ENCODE measurements at places on chromosomes 1 and 21.

- DNase-seq = no peak
- H3K4me3 ChIP-seq = no peak overlapping the region
- no peaks in the 10 kb centered on the region for H3K4me1 ChIP-seq
- H3K36me3 ChIP-seq = no peaks in the 10 kb centered on the region
These were observed 98.0 kb upstream of the RALGPS2 start for GRCh38 chr1:178627037-178627436.

DNA sequence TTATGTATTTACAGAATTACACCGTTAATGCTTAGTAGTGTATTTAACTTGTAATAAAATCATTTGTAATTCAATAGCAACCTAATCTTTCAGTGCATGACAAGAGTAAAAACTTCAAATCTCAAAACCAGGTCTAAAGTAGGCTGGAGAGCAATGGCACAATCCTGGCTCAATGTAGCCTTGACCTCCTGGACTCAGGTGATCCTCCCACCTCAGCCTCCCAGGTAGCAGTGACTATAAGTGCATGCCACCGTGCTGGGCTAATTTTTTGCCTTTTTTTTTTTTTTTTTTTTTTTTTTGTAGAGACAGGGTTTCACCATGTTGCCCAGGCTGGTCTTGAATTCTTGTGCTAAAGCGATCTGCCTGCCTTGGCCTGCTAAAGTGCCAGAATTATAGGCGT lies 11.3 kb downstream of the IPP start:
- H3K27ac ChIP-seq = no peak overlapping the region
- no peaks in the 10 kb centered on the region for H3K4me1 ChIP-seq
- H3K27me3 ChIP-seq = no peaks in the 10 kb centered on the region
- peaks cover 22% of the 10 kb centered on the region for H3K36me3 ChIP-seq

DNA sequence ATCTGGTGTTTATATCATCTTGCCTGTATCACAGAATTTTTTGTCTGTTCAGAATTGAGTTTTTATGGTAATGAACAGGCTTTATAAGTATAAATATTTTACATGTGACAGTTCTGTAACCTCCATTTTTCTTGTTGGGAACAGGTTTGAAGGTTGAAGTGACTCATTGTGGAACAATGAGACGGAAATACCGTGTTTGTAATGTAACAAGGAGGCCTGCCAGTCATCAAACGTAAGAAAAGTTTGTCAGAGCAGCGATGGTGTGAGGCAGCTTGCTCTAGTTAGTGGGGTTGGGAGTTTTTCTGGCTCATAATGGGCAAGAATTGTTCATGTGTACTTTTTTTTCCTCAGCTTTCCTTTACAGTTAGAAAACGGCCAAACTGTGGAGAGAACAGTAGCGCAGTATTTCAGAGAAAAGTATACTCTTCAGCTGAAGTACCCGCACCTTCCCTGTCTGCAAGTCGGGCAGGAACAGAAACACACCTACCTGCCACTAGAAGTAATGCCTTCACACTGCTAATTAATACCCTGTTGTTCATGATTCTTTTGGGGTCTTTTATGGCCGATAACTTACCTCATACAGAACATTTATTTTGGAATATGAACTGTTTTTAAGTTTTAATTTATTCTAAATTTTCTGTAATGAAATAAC lies 75.2 kb upstream of the TEKT2 start:
- H3K27me3 ChIP-seq = no peaks in the 10 kb centered on the region
- peaks cover 17% of the 10 kb centered on the region for H3K36me3 ChIP-seq
- H3K4me3 ChIP-seq = no peak overlapping the region

DNA sequence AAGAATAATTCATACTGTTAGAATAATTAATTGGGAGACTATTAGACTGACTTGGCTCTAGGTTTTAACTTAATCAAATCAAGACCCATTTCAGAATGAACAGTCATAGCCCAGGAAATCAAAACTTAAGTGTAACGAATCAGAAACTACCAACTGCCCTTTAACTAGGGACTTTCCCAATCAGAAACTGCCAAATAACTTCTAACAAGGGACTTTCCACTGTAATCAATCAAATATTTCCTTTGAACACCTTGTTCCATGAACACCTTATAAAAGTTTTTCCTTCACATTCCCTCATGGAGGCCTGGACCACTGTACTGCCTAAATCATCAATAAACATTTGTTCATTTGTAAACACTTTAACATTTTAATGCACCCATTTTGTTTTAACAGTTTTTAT lies 1054.7 kb upstream of the TMPRSS15 start:
- H3K27me3 ChIP-seq = no peaks in the 10 kb centered on the region
- H3K36me3 ChIP-seq = no peaks in the 10 kb centered on the region
- no peak overlapping the region for H3K4me3 ChIP-seq
- no peak for DNase-seq

DNA sequence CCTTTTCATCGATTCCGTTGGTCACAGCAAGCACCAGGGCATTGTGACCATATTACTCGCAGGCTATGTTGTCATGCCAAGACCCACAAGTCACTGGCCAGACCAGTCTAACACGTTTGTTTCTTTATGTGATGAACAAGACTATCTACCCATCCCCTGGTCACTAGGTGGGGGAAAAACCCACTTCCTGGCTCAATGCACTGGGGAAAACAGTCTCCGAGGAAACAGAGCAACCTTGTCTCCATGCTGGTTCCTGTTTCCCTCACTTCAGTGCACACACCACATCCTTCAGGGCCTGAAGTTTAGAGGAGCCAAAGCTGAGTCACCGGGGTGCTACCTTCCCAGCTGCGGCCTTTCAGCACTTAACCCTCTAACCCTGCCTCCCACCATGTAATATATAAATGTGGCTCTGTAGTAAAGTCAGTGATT lies 20.9 kb downstream of the ERICH3 start:
- H3K4me3 ChIP-seq = no peak overlapping the region
- no peaks in the 10 kb centered on the region for H3K36me3 ChIP-seq
- no peaks in the 10 kb centered on the region for H3K27me3 ChIP-seq
- DNase-seq = no peak
- no peak overlapping the region for H3K27ac ChIP-seq

DNA sequence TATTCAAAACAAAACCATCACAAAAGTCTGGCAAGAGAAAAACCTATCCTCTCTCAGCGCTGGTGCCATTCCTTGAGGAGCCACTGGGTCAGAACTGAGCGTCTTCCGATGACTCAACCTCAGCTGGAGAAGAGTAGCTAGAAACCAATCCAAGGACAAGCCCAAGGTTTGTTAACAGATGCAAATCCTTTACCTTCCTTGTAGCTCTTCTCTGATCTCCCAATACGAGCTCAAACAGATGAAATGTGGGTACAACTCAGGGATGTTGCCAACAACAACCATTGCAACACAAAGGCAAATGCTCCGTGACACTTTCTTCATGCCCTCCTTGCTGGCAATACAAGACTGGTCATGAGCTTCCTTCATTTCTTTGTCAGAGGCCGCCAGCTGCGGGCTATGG lies 337.1 kb downstream of the SIPA1L2 start:
- no peak overlapping the region for H3K4me3 ChIP-seq
- H3K27me3 ChIP-seq = peaks cover 2% of the 10 kb centered on the region
- H3K27ac ChIP-seq = no peak overlapping the region
- H3K36me3 ChIP-seq = no peaks in the 10 kb centered on the region
- DNase-seq = no peak
- H3K4me1 ChIP-seq = peaks cover 2% of the 10 kb centered on the region

DNA sequence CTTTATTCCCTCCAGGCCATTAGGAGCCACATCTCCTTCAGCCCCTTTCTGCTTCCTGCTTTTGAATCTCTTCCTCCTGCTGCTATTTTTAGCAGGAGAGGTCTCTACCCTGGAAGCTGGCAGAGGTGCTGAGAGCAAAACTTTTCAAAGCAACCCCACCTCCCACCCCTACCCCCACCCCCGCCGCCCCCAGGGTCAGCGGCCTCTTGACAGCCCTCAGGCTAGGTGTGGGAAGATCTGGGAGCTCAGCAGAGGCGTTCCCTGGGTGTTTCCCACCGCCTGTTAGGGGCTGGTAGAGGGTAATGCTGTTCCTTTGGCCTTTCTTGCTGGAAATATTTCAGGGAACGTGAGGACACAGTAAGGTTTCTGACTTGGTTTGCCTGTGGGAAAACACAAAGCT lies 112.5 kb upstream of the CACHD1 start:
- no peak overlapping the region for H3K27ac ChIP-seq
- H3K4me1 ChIP-seq = no peaks in the 10 kb centered on the region
- no peak for DNase-seq
- peaks cover 6% of the 10 kb centered on the region for H3K27me3 ChIP-seq
- no peak overlapping the region for H3K4me3 ChIP-seq

GRCh38 chr1:171037626-171038025 lies 53.1 kb upstream of the FMO3 start:
- no peaks in the 10 kb centered on the region for H3K36me3 ChIP-seq
- H3K27me3 ChIP-seq = no peaks in the 10 kb centered on the region
- no peak overlapping the region for H3K4me3 ChIP-seq
- H3K4me1 ChIP-seq = no peaks in the 10 kb centered on the region

- H3K36me3 ChIP-seq = no peaks in the 10 kb centered on the region
- H3K4me3 ChIP-seq = no peak overlapping the region
- no peak for DNase-seq
- H3K27me3 ChIP-seq = peaks cover 23% of the 10 kb centered on the region
These were observed 363.0 kb downstream of the SETD4 start for GRCh38 chr21:35697321-35697808.

GRCh38 chr1:44227211-44227610 lies 13.9 kb downstream of the DMAP1 start:
- no peak overlapping the region for H3K27ac ChIP-seq
- H3K36me3 ChIP-seq = no peaks in the 10 kb centered on the region
- no peaks in the 10 kb centered on the region for H3K27me3 ChIP-seq
- H3K4me3 ChIP-seq = no peak overlapping the region
- H3K4me1 ChIP-seq = no peaks in the 10 kb centered on the region
- no peak for DNase-seq

- peaks cover 3% of the 10 kb centered on the region for H3K27me3 ChIP-seq
- peaks cover 6% of the 10 kb centered on the region for H3K4me1 ChIP-seq
- no peaks in the 10 kb centered on the region for H3K36me3 ChIP-seq
- no peak for DNase-seq
- no peak within 1 kb of the TSS for H3K27ac ChIP-seq
These were observed at the start of gene GUCA2B for GRCh38 chr1:42152907-42153600. Gene GUCA2B, plus strand, starts transcription at chr1:42153410. Its CDS starts 41 bp downstream, at chr1:42153451.

- H3K4me3 ChIP-seq = no peak overlapping the region
- H3K4me1 ChIP-seq = peaks cover 10% of the 10 kb centered on the region
- H3K27me3 ChIP-seq = peaks cover 28% of the 10 kb centered on the region
- H3K36me3 ChIP-seq = no peaks in the 10 kb centered on the region
These were observed 55.7 kb upstream of the CD1D start for GRCh38 chr1:158124999-158125398.

GRCh38 chr1:151981178-151981525 lies 12.5 kb downstream of the S100A10 start:
- no peak for DNase-seq
- peaks cover 60% of the 10 kb centered on the region for H3K4me1 ChIP-seq
- H3K4me3 ChIP-seq = no peak overlapping the region
- peaks cover 17% of the 10 kb centered on the region for H3K27me3 ChIP-seq
- H3K27ac ChIP-seq = no peak overlapping the region
- peaks cover 66% of the 10 kb centered on the region for H3K36me3 ChIP-seq

DNA sequence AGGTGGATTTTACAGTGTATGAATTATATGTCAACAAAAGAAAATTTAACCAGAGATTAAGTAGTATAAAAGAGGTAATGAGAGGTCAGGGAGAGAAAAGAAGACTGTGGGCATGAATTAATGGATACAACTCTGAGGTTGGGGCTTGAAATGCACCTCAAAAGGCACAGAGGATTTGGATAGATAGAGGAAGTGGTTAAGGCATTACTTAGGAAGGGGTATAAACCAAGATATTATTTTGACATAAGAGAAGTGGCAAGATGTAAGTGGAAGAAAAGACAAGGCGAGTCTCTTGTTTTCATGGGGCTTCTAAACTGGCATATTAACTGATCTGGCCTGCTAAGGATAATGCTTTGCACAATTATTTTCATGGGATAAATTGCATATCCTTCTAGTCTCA lies 34.1 kb downstream of the RAP1A start:
- H3K27ac ChIP-seq = peak overlapping the region; percentile 45
- H3K4me3 ChIP-seq = no peak overlapping the region
- DNase-seq = no peak
- peaks cover 47% of the 10 kb centered on the region for H3K4me1 ChIP-seq

GRCh38 chr1:9211291-9211811 lies 23.2 kb upstream of the H6PD start:
- no peak for DNase-seq
- H3K4me1 ChIP-seq = peaks cover 16% of the 10 kb centered on the region
- no peaks in the 10 kb centered on the region for H3K36me3 ChIP-seq
- no peak overlapping the region for H3K4me3 ChIP-seq

DNA sequence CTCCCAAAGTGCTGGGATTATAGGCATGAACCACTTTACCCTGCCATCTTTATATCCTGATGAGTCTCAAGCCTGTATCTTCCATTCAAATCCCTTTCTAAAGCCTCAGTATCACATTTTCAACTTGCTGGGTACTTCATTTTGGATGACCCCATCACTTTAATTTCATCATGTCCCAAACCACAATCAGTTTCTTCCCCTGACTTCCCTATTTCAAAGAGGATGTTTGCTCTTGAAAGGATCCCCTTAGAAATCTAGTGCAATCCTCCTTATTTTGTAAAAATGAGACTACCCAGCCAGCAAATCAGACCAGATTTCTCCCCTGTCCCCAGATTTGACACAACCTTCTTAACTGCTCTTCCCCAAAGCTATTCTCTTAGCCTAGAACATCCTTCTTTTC lies 7.0 kb upstream of the TRIT1 start:
- peaks cover 41% of the 10 kb centered on the region for H3K27me3 ChIP-seq
- peaks cover 7% of the 10 kb centered on the region for H3K4me1 ChIP-seq
- no peaks in the 10 kb centered on the region for H3K36me3 ChIP-seq
- H3K27ac ChIP-seq = no peak overlapping the region
- no peak overlapping the region for H3K4me3 ChIP-seq
- no peak for DNase-seq

- DNase-seq = no peak
- H3K4me3 ChIP-seq = no peak overlapping the region
- H3K36me3 ChIP-seq = peaks cover 20% of the 10 kb centered on the region
- no peaks in the 10 kb centered on the region for H3K27me3 ChIP-seq
- H3K4me1 ChIP-seq = no peaks in the 10 kb centered on the region
These were observed 144.9 kb downstream of the CD247 start for GRCh38 chr1:167373398-167373797.

GRCh38 chr1:219383281-219383680 lies 209.6 kb downstream of the LYPLAL1 start:
- H3K4me3 ChIP-seq = no peak overlapping the region
- H3K36me3 ChIP-seq = no peaks in the 10 kb centered on the region
- no peaks in the 10 kb centered on the region for H3K4me1 ChIP-seq
- H3K27me3 ChIP-seq = peaks cover 11% of the 10 kb centered on the region
- no peak for DNase-seq

Measured in activated T-helper 2 cell treated with anti-CD3 and anti-CD28 coated beads, Interferon-gamma antibody, Interleukin-2, Interleukin-4, amounts not matched to agents 10 μg/mL and 5 μg/mL and 100 μg/mL, durations not matched to agents 14 hours and 24 hours and 36 hours (primary cell).